ENCODE measurements at places on chromosomes 1 and 21. TPM values are rescaled to one million over a fixed set of nuclear protein-coding genes. Genes with fewer than 3 reads are reported as not detected.

WNT3A gene
- 0.47 TPM for total RNA-seq

GRCh38 chr1:212477680-212478466 is 45.2 kb downstream of the NENF start:
- no peak overlapping the region for H3K4me3 ChIP-seq
- no peaks in the 10 kb centered on the region for H3K4me1 ChIP-seq
- H3K36me3 ChIP-seq: no peaks in the 10 kb centered on the region
- DNase-seq: no peak
- H3K27ac ChIP-seq: no peak overlapping the region

DNA sequence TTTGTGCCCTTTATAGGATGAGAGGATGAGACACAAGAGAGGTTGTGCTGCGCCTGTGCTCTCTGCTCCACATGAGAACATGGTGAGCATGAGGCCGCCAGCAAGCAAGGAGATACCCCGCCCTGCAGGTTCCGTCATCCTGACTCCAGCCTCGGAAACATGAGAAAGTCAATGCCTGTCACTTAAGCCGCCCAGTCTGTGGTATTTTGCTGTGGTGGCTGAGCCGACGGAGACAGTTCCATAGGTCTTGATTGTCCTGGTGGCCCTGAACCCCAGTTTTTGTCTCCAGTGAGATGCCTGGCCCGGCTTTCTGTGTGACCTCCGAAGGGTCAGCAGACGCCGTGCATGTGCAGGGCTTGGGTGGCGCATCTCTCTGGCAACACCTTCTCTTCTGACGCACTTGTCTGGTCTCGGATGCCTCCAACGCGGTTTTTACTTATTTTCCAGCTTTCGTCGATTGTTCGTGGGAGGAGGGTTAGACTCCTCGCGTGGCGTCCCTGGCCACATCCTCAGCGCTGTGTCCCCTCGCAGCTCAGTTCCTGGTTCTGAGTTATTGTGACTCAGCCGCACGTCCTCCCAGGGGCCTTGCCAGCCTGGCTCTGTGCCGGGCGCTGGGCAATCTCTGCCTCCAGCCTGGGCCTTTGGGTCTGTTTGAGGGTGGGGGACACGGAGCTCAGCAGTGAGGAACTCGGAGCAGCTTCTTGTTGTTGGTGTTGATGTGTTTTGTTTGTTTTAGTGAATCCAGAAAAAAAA is 70.0 kb downstream of the FAAP20 start:
- DNase-seq: no peak
- H3K27ac ChIP-seq: no peak overlapping the region
- no peak overlapping the region for H3K4me3 ChIP-seq
- no peaks in the 10 kb centered on the region for H3K27me3 ChIP-seq
- H3K4me1 ChIP-seq: no peaks in the 10 kb centered on the region
- H3K36me3 ChIP-seq: no peaks in the 10 kb centered on the region

FNDC7 gene
- total RNA-seq: not detected

PRR9 gene
- total RNA-seq: not detected

DNA sequence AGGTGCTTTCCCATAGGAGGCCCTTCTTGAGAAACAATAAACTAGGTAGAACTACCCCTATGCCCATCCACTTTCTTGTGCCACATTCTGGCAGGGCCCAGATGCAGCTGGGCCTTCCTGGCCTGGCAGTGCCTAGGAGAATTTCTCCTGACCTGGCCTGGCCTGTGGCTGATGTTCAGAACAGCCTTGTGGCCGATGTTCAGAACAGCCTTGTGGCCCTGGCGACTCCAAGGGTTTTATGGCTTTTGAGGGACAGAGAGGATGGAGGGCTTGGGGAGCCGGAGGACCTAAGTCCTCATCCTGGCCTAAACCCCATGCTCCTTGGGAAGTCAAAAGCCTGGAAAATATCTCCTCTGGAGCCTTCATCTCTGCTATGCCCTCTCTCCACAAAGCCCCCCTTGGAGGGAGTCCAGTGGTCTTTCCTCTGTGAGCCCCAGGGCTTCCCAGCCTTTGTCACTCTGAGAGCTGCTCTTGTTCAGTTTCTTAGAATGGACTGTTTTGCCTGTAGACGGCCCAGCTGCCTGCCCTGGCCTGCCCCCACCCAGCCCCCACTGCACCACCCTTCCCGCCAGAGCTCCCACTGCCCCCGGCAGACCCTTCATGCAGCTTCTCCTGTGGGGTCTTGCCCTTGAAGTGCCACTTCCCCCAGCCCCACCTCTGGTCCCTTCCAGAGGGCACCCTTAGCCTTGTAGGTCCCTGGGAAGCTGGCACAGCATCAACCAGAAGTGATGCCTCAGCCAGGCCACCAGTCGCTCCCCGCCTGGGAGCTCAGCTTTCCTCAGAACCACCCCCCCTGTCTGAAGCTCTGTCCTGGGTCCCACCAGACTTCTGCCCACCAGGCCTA is 7.0 kb downstream of the GPR37L1 start:
- no peak overlapping the region for H3K4me3 ChIP-seq
- H3K36me3 ChIP-seq: peaks cover 26% of the 10 kb centered on the region
- peak; percentile 41 for DNase-seq
- H3K27me3 ChIP-seq: no peaks in the 10 kb centered on the region
- peak overlapping the region; percentile 74 for H3K27ac ChIP-seq
